Activated naive CD8-positive, alpha-beta T cell treated with anti-CD3 and anti-CD28 coated beads, Interleukin-2, amount 10 ng/mL, durations not matched to agents 7 days and 5 days (primary cell): ENCODE measurements at places on chromosomes 1 and 21. TPM values are rescaled to one million over a fixed set of nuclear protein-coding genes. Genes with fewer than 3 reads are reported as not detected.

Gene KCNK1
- not detected for total RNA-seq

Gene ADGRL2
- total RNA-seq, result not detected

GRCh38 chr1:54110996-54111395, 41.8 kb downstream of the CDCP2 start:
- peak; percentile 19 for DNase-seq

DNA sequence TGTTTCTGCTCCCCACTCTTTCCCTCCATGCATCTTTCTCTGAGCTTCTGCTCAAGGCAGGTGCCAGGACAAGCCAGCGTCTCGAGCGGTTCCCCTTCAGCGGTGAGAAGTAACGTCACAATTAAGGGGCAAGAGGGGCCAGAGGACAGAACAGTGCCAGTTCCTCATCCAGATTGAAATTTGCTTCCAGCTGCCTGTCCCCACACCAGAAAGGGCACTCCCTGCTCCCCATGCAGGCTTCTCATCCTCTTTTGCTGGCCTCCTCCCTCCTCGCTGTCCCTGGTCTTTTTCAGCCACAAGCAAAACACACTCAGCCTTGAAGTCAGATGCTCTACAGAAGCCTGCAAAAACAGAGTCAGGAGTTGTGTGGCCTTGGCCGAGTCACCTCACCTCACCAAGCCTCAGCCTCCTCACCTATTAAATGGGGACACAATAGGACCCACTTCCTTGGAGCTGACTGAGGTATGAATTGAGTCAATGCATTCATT, 35.0 kb upstream of the ECE1 start:
- no peak for DNase-seq

DNA sequence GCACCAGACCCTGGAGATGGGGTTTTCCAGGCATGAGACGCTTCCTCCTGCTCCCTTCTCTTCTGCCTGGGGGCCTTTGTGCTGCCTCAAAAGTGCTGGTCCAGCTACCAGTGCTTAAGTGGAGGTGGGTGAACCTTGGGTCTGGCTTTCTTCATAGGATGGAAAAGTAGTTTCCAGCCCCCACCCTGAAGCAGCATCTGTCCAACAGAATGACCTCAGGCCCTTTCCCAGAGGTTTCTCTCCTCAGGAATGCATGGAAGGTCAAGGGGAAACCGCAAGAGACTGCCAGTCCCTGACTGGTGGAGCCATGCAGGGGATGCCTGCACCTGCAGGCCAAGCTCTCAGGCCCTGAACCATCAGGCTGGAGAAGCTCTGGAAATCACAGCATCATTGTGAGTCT, 63.8 kb downstream of the HMGB4 start:
- no peak for DNase-seq
